Astrocyte (in vitro differentiated cells and primary cell): ENCODE measurements at places on chromosomes 1 and 21.

DNA sequence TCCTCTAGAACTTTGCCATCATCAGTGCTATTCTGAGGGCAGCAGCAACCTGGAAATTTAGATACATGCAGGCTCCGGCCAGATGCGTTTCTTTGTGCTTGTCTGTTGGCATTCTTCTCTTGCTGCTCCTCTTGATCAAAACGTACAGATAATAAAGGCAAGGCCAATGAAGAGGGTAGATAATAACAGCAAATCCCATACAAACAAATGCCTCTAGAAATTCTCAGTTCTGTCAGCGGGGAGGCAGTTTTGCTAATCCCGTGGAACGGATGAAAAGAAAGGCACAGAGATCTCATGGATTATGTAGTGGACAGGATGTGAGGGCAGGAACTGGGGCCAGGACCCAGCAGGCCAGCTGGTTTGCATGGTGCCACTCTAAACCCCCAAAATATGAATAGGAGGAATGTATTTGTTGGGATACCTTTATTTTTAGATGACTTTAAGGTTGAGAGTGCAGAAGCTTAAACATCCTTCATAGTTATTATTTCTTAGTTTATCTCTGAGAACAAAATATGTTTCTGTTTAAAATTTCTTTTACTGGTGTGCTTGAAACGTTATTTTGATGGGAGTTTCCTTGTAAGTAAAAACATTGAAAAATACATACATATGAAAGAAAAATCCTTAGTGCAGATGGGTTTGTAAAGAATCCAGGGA, 1.5 kb downstream of the ITSN1 start:
- peak; percentile 22 for DNase-seq

- DNase-seq, result no peak
Measured at GRCh38 chr1:45328680-45329079, 2.0 kb downstream of the HPDL start.

DNA sequence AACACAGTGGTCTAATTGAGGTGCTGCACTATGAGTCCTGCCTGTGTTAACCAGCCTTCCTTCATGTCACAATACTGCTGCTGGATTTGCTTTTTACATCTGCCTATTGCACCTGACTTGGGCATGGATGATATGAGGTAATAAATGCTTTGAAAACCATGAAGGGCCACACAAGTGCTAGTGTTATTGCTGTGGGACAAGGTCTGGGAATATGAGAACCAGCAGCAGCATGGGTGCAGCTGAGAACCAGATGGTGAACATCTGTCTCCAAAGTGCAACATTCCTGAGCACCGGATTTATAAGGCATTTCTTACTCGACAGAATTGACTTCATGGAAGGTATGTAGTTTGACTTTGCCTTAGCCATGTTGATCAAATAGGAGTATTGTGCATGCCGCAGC, 16.6 kb downstream of the TRIM45 start:
- no peak for DNase-seq

DNA sequence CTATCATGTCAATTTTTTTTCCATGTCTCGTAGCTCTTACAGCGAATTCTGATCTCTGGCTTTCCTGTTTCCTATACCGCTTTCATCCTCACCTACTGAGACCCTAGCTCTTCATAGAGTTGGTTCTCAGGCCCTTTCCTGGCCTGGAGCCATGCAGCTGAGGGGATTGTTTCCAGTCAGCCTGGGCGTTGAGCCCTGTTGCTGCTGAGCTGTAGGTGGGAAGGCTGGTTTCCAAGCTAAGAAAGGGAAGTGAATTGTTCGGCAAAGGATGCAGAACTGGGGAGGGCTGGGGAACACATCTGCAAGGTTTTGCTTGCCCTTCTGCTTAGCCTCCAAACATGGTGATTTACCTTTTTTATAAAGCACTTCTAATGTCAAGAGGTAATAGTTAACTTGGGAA, 41.5 kb downstream of the SPATA46 start:
- DNase-seq, result peak; percentile 16

- DNase-seq, result peak; percentile 12
Measured at GRCh38 chr21:32768530-32768929, 3.0 kb downstream of the PAXBP1 start.
